ENCODE measurements at places on chromosomes 7 and 10.

DNA sequence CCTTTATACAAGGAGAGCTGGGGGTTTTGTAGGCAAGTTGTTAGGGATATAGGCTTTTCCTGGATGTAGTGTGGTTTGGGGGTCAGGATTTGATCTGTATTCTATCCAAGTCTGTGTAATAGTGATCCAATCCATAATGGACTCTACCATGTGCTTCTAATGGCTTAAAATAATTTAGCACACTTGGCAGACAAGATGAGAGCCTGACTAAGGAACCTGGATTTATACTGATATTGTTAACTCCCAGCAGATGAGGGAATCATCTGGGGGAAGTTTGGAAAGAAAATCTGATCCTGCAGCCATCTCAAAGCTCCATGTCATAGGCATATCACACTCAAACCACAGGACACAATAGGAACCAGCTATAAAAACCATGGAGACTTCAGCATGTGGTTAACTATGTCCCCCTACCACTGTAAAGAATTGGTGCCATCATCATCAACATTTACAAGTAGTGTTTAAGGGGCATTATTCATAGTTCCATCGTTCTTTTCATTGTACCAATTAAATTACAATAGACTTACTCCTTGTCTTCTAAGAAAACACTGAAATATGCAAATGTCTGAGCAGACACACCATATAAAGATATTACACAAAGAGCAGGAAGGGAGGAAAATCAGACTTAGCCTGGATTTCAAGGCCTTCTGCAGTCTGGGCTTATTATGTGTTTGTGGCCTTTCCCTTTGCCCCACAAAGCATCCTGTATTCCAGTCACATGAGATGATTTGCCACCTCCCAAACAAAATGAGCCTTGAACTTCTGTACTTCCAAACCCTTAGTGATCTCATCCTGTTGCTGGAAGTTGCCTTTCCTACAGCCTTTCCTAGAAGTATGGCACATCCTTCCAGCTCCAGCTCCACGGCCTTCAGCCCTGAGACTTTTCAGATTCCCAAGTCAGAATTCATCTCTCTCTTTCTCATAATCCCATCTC is 22.5 kb upstream of the HPS1 start:
- no peak for DNase-seq

- no peak for DNase-seq
Observed at GRCh38 chr10:46520941-46521340, 35.5 kb downstream of the GPRIN2 start.

GRCh38 chr10:109891105-109891504 is 32.2 kb downstream of the XPNPEP1 start:
- no peak for DNase-seq

DNA sequence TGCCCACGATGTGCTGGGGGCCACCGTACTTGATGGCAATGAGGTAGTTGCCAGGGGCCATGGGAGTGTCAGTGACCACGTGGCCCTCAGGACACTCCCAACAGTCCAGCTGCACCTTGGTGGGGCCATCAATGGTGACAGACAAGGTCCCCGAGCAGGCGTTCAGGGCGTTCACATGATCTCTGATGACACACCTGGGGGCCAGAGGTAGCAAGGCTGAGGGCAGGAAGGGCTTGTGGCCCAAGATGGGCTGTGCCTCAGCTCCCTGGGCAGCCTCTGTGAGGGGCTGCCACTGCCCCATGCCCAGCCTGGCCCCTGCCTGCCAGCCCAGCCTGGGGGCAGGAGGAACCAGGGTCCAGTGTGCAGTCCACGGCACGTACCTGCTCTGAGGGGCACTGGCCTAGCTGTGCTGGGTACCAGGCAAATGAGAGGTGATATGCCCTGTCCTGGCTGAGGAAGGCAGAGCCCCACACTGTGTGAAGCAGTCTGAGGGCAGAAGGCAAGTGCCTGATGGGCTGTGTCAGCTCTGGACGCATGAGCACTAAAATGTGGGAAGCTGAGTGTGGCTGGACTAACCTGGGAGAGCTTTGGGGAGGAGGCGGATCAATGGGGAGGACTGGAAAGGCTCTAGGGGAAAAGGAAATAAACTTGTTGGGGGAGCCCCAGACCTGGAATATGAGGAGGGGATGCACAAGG is 3.5 kb upstream of the KCP start:
- DNase-seq = no peak

DNA sequence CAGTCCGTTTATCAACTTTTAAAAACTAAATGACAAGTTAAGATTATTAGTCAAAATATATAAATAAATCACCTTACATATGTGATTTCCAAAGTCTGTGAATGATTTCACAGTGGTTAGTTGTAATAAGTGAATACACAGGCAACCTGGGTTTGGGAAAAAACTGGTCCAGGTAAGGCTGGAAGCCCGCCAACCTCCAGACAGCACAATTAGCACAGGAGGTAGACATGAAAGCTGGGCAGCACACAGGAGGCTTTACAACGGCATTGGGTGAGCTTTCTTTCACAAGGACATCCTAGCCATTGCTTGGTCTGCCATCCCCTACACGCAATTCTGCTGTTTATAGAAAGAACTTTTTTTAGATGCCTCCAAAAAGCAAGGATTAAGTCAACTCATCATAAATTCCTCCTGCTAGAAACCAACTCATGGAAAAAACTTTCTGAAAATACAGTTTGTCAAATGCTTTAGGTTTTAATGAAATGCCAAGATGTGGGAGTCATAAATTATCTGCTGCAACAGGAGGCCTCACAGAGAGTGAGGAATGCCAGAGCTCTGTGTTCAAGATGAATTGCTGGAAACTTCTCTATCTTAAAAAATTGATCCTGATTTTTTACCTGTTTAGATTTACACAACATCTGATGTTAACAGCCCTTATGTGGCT is 346.8 kb upstream of the NFE2L3 start:
- no peak for DNase-seq

All from NCI-H1436 (cell line).